ENCODE measurements at places on chromosomes 2 and 18. TPM values are rescaled to one million over a fixed set of nuclear protein-coding genes. Genes with fewer than 3 reads are reported as not detected.

DNA sequence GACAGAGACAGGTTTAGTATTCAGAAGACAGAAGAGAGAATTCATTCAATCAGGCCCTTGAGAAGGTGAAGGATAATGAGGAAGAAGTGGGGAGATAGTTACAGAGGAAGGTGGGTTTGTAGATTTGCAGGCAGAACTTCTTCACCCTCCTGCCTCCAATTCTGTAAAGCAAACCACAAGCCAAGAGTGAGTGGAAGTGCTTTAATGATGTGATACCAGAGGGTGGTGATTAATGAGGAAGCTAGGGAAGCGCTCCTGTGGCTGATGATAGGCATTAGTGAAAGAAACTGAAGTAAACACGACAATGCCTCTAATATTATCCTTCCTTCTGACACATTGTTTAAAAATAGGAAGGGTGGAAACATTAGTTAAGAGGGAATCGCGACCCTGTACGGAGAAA is 78.2 kb downstream of the CAPN13 start:
- peak; percentile 2 for DNase-seq

The POTEJ gene
- total RNA-seq, result not detected

GRCh38 chr2:228197504-228197903 is 16.0 kb upstream of the SPHKAP start:
- no peak for DNase-seq

GRCh38 chr2:43139501-43139900 is 86.9 kb downstream of the ZFP36L2 start:
- no peak for DNase-seq

The REEP1 gene
- total RNA-seq, result 0.50 TPM

The RSAD2 gene
- total RNA-seq, result 1.6 TPM

The CFAP65 gene
- 0.05 TPM for total RNA-seq

GRCh38 chr18:78238404-78239089 is 741.1 kb upstream of the SALL3 start:
- no peak for DNase-seq

Measured in left lobe of liver (tissue), 2 donors.